Activated CD4-positive, alpha-beta T cell treated with anti-CD3 and anti-CD28 coated beads, Interleukin-2, amount 50 U/mL, for 4 hours (primary cell): ENCODE measurements at places on chromosomes 16 and 17.
A peak's percentile ranks its signal among the peaks of the same experiment; 100 is the strongest.

DNA sequence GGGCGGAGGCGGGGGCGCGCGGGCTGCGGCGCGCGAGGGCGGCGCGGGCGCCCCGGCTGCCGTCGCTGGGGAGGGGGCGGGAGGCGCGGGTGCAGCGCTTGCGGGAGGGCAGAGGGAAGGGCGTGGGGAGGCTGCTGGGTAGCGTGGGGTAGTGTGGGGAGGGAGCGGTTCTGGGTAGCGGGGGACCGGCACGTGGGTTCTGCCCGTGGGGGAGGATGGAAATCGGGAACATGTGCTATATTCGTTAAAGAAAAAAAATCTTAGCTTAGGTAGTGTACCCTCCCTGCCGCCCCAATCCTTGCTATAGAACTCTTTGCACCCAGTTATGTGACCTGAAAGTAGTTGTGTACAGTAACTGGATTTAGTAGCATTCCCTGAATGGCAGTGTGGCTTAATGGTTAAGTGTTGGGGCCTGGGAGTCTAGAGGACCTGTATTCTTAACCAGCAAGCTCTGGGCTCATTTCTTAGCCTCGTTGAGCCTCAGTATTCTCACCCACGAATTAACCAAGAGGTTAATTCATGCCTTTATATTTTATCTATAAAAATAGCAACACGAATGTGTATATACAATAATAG is 646 bp downstream of the RABEP1 start:
- DNase-seq, result peak; percentile 60

GRCh38 chr16:69615528-69615927 is 49.8 kb downstream of the NFAT5 start:
- DNase-seq, result no peak

DNA sequence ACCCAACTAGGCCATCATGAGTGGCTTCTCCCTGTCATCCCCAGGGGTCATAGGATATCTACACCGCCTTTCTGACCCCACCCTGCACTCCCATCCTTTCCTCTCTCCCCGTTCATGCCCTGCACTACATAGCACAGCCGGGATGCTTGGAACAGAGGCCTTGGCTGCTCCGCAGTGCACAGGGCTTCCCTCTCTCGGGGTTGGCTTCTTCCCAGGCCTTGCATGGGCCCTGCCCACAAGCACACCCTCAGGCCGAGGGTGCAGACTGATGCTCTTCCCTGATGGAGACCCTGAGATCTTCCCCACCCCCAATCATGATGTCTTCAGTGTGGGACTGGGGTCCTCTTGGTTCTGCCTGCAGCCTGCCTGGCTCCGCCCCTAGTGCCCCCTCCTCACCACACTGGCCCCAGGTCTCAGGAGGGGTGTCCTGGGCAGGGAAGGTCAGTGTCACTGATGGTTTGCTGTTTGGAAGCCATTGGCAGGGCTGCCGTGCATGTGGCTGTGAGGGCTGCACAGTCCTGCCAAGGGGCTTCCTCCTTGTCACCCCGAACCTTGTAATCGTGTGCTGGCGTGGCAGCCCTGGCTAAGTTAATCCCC is 14.3 kb upstream of the NAGLU start:
- no peak for DNase-seq

DNA sequence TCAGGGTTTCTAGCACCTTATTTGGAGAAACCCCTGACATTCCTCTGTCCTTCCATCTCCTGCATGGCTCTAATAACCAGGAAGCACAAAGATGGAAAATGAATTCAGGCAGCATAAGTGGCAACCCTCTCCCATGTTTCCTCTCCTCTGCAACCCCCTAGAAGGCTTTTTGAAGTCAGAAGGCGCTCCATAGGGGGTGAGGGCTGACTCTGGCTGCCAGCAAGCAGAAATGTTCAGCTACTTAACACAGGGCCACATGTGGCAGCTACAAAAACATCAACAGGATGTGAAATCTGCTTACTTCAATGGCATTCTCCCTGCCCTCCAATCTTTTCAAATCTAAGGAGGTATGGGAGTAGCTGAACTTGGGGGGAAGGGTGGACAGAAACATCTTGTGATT is 55.2 kb upstream of the IRX5 start:
- DNase-seq, result no peak

DNA sequence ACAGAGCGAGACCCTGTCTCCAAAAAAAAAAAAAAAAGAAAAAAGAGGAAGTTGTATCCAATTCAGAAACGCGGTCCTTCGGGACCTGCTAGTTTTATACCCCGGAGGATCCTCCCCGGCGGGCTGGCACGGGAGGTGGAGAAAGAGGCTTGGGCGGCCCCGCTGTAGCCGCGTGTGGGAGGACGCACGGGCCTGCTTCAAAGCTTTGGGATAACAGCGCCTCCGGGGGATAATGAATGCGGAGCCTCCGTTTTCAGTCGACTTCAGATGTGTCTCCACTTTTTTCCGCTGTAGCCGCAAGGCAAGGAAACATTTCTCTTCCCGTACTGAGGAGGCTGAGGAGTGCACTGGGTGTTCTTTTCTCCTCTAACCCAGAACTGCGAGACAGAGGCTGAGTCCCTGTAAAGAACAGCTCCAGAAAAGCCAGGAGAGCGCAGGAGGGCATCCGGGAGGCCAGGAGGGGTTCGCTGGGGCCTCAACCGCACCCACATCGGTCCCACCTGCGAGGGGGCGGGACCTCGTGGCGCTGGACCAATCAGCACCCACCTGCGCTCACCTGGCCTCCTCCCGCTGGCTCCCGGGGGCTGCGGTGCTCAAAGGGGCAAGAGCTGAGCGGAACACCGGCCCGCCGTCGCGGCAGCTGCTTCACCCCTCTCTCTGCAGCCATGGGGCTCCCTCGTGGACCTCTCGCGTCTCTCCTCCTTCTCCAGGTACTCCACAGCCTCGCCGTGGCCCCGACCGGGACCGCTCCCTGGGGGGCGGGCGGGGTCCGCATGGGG is at the start of gene CDH3:
CDH3 (plus strand) TSS at position 596 of the 779 bp plus-strand sequence; CDS start at position 666, 70 bp downstream.
- peak; percentile 6 for DNase-seq

DNA sequence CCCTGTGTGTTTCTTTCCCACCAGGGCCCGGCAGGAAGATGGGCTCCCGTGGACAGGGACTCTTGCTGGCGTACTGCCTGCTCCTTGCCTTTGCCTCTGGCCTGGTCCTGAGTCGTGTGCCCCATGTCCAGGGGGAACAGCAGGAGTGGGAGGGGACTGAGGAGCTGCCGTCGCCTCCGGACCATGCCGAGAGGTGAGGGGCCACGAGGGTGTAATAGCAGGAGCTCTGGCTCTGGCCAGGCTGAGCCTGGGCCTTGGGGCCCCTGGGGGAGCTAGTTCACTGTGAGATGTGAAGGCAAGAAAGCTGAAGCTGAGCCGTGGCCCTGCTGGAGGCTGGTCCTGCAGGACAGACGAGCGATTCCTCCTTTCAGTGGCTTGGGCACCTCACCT is 20.0 kb downstream of the C1QTNF1 start:
- DNase-seq, result no peak

DNA sequence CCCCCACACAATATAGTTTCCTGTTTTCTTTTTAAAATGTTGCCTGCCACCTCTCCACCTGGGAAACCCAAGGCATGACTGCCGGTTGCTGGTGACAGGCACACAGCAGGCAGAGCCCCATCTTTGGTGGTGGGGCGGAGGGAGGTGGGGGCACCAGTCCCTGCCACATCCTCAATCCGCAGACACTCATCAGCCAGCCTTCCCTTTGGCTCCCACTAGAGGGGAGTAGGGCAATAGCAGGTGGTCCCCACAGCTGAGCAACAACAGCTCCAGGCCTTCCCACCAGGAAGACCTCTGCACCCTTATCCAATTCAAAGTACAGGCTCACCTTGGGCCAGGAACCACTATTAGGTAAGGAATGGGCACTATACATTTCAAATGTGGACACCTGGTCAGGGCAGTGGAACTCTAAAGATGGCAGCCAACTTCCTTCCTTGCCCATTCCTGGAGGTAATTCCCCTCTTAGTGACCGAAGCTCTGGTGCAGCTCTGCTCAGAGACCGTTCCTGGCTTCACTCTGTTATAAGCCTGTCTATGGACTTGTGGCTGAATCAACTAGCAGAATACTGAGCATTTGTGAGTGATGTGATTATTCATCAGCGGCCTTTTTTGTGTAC is 13.9 kb downstream of the RECQL5 start:
- no peak for DNase-seq

DNA sequence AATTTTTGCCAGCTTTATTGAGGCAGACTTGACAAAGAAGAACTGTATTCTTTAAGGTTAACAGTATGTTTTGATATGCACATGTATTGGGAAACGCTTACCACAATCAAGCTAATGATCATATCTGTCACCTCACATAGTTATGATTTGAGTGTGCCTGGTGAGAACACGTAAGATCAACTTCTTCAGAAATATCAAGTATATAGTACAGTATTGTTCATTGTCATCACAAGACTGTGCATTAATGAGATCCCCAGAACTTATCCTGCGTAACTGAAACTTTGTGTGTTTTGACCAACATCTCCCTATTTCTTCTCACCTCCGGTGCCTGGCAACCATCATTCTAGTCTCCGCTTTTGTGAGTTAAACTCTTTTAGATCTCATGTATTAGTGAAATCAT is 756.4 kb upstream of the EEF2KMT start:
- no peak for DNase-seq

DNA sequence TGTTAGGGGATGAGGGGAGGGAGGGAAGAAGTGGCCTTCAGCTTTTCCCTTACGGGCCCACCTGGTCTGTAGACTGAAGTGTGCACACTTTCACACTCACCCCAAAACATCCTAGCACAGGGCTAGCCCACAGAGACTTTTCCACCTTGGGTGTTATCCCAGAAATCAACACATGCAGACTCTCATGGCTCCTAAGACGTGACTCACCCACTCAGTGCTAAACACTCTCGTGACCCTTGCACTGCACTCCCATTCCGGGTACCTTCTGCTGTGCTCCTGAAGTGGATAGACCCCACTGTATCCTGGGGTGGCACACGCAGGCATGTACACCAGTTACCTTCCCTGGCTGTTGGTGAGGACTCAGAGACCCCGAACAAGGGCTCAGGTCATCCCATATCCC is 23.0 kb upstream of the ABCC3 start:
- DNase-seq, result no peak

DNA sequence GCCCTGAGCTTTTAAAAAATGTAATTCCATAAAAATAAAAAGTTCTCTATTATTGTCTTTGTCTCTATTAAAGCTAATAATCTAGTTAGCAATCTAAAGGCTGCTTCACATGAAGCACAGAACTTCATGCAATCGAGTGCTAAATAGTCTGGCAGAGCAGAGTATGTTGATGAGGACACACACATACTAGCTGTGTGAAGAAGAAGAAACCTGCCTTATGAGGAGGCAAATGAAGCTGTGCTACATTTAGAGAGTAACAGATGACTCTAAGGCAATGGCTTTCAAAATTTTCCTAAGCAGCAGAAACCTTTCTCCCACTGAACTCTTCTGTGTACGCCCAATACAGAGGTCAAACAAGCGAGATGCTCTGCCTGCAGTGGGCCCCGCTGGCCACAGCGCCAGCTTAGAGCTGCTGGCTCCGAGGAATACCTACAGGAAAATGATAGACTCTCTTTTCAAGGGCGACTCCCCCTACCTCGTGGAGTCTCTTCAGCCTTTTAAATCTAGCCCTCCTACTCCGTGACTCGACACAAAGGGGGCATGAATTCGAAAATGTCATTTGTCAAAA is 39.2 kb downstream of the GNA13 start:
- DNase-seq, result no peak

GRCh38 chr17:62703261-62703775 is 75.8 kb downstream of the MRC2 start:
- no peak for DNase-seq

DNA sequence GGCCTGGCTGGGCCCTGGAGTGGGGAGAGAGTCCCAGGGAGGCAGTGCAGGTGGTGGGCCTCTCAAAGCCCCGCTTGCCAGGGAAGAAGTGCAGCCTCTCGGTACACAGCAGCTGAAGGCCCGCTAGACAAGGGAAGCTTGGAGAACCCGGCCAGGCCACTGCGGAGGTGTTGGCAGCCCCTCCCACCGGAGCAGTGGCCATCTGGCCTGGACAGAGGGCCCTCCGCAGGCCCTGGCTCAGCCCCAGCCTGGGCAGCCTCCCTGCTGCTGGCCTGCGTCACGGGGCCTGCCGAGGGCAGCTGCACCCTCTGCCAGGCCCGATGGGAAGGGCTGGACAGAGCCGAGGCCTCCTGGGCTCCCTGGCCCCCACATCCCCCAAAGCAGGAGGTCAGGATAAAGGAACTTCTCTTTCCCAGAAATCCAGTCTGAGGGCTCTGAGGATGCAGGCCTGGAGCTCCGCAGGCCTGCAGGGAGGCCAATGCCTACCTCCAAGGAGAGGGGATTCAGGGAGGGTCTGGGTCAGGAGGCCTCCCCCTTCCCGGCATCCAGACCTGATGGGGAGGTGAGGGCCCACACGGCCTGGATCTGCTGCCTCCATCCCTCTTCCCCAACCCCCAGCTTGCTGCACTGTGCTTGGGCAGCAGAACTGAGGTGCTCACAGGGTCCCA is 4.3 kb downstream of the SPPL2C start:
- DNase-seq, result no peak

GRCh38 chr16:85126705-85127378 is 14.6 kb upstream of the CIBAR2 start:
- peak; percentile 56 for DNase-seq

- no peak for DNase-seq
Observed at GRCh38 chr16:8663192-8664089, 11.0 kb upstream of the ABAT start.

DNA sequence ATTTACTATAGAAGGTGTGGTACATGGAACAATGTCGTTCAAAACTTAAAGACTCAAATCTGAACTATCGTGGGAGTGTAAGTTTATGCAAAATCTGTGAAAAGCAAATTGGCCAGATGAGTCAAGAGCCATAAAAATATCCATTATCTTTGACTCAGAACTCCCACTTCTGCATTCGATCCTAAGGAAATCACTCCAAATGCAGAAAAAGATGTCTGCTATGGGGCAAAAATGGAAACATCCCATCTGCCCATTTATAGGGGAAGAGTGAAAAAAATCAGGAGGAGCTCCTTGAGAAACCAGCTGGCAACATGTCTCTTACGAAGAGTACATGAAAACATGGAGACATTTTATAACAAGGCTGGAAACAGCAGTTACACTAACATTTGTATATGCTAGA is 43.6 kb upstream of the CCDC182 start:
- DNase-seq, result no peak

DNA sequence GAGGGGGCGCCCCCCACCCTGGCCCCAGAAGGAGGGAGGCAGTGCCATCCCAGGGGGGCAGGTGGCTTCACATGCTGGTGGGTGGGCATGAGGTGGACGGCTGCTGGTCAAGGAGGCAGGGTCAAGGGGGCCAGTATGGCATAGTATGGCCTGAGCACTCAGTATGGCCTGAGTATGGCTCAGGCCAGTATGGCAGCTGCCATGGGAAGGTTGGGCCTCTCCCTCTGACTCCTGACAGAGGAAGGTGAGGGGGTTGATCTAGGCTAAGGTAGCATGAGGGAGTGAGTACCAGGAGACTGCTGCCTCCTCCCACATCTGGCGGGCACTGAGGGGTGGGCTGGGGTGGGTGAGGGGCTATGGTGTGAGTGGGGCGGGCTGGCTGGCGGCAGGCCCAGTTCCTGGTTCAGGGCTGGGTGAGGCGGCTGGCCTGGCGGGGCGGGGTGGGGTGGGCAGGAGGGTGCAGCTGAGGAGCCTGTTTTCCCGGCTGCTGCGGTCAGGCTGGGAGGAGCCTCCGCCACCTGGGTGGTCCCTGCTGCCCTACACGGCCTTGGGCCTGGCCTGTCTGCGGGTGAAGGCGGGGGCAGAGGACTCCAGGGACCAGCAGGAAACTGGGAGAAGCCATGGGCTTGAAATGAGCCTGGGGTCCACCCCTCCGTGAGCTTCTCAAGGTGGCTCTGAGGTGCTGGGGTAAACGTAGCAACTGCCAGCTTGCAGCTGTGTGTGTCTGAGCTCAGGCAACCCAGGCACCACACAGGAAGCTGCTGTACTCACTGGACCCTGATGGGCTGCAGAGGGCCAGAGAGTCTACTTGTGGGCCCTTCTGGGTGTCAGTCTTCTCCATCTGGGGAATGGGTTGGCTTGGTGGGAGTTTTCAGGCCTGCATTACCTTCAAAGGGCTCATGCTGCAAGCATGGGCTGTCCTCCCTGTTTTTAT is 57.0 kb downstream of the RAI1 start:
- DNase-seq, result no peak
